ENCODE measurements at places on chromosomes 7 and 10.

DNA sequence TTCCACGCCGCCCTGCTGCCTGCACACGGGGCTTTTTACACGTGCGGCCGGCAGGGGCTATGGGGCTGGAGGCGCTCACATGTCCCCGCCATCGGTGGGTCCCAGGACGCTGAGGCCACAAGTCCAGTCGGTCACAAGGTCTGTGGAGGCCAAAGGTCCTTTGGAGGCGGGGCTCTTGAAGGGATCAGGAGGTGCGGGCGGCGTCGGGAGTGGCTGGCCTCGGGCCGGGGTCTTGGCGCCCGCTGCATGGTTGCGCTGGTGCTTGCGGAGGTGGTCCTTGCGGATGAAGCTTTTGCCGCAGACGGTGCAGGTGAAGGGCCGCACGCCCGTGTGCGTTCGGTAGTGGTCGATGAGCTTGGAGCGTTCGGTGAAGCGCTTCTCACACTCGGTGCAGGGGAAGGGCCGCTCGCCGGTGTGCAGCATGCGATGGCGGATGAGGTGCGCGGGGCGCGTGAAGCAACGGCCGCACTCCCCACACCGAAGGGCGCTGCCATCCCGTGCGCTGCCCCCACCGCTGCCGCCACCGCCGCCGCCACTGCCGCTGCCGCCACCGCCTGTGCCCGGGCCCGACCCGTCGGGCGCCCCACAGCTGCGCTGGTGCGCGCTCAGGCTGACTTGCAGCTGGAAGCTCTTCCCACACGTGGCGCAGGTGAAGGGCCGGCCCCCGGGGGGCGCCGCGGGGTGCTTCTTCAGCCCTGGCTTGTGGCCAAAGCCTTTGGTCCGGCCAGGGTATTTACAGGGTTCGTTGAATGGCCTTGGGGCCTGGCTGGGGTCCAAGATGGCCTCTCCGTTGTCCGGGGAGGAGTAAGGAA lies 13.7 kb upstream of the ZNF777 start:
- no peak for DNase-seq

GRCh38 chr10:75954486-75954885 lies 523.1 kb downstream of the LRMDA start:
- DNase-seq, result no peak

DNA sequence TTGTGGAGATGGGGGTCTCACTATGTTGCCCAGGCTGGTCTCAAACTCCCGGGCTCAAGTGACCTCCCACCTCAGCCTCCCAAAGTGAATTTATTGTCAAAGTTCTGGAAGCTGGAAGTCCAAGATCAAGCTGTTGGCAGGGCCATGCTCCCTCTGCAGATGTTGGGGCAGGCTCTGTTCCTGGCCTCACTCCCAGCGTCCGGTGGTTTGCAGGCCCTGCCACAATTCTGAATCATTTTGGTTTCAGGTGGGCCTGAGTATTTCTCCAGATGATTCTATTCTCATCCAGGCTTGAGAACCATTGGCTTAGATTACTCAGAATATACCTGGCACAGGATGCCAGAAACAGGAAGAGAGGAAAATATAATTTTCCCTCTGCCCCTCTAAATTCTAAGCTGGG lies 737.4 kb downstream of the TNS3 start:
- no peak for DNase-seq

DNA sequence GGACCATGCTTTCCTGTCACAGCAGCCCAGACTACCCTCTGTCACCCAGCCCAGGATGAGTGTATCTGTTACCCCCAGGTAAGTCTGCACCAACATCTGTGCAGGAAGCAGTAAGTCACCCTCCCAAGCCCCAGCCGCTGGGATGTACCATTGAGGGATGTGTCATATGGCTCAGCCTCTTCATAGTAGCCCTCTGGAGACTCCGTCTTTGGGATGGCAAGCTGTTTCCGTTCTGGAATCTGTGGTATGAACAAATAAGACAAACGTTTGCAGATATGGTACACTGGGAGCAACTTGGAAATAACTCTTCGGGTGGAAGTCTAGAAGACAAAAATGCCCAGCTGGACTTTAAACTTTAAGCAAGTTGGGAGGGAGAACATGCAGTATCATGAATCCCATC lies 81.3 kb downstream of the AFAP1L2 start:
- no peak for DNase-seq

DNA sequence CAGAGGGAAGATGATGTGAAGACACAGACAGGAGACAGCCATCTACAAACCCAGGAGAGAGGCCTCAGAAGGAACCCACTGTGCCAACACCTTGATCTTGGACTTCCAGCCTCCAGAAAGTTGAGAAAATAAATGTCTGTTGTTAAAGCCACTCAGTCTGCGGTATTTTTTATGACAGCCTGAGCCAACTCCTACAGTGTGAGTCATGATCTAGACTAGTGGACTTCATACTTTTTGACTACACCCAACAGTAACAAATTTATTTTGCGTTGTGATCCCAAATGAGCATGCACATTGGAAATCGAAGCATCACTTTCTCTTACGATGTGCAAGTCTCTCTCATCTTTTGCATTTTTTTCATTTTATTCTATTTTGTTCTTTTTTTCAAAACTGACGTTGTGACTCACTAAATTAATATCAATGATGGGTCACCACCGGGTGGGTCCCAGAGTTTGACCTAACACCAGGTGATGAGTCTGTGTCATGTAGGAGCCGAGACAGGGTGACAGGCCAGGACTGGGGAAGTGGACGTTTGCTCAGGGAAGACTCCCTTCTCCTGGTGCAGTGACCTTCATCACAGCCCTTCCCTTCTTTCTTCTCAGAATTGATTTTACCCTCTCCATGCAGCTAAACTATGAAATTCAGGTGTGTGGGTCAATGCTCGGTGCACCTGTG lies 28.9 kb downstream of the PHYH start:
- DNase-seq, result no peak

DNA sequence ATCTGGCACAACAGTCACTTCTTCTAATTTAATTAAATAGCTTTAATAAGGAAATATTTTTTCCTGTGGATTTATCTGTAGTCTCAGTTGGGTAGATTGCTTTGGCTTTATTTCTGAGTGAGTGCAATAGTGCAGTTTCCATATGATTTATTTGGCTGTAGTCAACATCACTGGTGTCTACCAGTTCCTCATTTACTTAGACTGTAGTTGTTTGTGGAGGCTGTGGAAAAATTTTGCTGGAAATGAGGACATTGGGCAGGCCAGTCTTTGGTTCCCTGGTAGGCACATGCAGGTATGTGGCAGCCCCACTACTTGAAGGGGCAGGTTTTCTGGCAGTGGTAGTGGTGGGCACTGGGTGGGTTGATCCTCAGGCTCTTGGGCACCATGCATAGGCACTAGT lies 15.5 kb downstream of the TAS2R40 start:
- DNase-seq, result no peak

GRCh38 chr10:33746836-33747268 lies 412.4 kb upstream of the NRP1 start:
- no peak for DNase-seq

DNA sequence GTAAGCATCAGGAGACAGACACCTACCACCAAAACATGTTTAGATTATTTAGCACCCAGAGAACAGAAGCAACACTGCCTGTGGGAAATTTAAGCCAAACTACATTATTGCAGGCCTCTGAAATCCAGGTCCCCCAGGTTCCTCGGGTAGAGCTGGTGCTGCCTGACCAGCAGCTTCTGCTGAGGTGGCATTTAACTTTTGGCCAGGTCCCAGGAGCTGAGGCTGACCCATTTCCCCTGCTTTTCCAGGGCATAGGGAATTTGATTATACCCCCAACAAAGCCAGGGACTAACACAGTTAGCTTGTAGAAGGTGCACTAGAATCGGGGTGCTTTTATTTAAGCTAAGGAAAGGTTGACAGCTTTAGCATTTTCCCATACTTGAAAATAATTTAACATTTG lies 4.7 kb downstream of the LRRC4 start:
- no peak for DNase-seq

DNA sequence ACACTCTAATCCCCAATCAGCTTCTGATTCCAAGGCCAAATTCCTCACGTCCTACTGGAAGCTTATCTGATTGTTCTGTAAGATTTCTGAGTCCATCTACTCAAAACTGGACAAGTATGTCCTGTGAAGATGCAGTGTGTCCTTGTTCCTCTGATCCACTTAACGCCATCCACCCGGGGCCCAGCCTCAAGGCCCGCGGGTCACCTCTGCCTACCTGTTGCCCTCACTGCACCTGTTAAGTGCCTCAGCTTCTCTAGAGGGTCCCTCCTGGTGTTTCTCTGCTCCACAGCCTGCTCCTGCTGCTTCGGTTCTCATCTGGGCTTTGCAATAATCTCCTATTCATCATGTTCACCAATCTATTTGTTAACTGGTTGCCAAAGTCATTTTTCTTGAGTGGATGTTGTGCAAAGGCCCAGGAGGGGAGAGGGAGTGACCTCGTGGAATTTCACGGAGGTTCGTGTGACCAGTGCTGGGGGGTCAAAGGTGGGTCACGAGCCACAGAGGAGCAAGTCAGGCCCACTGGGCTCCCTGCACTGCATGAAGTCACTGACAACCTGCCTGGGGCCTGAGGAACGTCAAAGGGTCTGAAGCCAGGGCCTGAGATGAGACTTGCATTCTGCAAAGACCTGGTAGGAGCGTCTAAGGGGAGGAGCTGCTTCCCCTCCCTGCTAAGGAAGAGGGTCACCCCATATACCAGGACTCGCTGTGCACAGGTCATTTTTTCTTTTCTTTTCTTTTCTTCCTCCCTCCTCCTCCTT lies 338.1 kb downstream of the WDR37 start:
- DNase-seq, result no peak

DNA sequence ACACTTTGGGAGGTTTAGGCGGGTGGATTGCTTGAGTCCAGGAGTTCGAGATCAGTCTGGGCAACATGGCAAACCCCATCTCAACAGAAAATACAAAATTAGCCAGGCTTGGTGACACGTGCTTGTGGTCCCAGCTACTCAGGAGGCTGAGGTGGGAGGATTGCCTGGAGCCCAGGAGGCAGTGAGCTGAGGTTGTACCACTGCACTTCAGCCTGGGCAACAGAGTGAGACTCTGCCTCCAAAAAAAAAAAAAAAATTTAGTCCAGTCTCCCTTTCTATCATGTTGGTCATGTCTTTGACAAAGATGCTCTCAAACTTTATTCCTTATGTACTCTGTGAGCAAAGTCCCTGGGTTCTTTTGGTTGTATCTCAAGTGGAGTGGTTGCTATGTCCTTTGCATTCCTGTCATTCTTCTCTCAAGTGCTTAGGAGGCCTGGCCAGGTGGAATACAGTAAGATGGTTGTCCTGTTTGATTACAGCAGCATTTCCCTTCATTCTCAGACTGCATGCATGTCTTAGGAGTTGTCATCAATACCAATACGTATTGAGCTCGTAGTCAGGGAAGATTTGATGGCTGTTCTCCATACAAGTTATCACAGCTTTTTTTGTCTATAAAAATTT lies 85.7 kb downstream of the MMRN2 start:
- no peak for DNase-seq
